ENCODE measurements at places on chromosomes 12 and 14. TPM values are rescaled to one million over a fixed set of nuclear protein-coding genes. Genes with fewer than 3 reads are reported as not detected.

DNA sequence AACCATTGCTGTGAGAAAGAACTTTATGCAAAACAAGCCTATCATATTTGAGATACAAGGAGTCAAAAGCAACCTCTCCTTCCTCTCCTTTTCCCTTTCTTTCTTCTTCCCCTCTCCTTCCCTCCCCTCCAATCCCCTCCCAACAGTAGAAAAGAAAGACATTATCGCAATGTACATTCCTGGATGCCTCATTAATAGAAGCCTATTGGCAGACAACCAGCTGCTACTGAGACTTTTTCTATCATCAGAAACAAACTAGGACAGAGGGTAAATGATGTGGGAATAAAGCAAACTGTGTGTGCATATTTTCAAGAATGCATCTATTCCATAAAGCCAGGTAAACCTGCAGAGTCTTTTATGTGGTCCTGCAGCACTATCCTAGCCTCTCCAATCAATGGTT, 237.2 kb downstream of the ITPR2 start:
- DNase-seq = no peak

The OAS2 gene
- total RNA-seq = 4.8 TPM

DNA sequence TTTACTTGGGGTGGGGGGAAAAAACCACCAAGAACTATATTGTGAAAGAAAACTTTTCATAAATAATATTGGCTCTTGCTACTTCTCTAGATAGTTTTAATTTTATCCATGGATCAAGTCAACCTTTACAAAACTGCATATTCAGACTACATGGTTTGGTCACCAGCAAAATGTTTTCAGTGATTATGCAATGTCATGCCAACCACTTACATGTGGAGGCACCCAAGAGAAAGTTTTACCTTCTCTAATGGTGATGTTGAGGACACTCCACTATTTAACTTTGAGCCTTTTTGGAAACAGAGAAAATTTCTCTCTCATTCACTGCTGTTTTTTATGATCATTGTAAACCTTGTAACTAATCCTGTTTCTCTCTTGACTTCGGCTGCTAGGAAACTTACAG, 21.6 kb downstream of the PLCZ1 start:
- no peak for DNase-seq

The TMEM253 gene
- total RNA-seq = 0.19 TPM

The IGF1 gene
- total RNA-seq = 5.8 TPM

DNA sequence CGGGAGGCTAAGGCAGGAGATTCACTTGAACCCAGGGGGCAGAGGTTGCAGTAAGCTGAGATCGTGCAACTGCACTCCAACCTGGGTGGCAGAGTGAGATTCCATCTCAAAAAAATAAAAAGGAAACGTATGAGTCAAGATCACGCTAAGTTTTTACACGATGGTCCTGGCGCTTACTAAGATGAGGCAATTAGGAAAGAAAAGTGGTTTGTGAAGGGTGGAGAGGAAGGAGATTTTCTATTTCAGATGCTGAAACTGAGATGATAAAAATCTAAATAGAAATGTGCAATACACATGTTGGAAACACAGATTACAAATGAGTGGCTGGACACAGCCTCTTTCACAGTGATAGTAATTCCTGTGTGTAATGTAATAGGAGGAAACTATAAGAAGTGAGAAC, 63.2 kb downstream of the KDM5A start:
- DNase-seq = no peak

DNA sequence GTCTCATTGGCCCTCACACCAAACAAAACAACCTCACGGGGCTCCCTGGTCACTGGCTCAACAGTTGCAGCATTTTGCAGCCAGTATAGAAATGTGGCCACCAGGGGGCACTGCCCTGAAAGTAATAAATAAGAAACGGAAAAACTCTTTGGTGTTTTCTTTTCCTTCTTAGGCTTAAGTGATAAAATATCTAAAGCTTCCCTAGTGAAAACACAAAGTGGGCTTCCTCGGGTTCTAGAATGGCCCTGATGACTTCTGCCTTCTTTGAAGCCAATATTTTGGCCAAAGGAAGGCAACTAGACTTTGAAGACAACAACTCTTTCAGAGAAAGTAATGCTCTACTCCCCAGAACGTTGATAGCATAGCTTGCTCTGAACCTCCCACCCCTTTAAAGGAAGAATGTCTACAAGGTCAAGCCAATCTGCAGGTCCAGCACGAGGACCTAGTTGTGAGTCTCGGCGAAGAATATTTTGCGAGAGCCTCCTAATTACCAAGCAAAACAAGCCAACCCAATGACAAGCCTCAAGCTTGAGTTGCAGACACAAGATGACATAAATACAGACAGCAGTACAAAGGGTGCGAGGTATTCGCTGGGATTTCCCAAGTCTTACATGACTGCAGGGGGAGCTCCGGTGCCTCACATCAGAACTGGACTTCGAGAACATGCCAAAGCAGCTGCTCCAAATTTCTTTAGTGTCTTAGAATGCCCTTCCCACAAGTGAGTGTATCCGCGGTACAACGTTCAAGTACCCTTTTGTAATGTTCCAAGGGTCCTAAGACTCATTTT, 2.6 kb downstream of the ITPK1 start:
- peak; percentile 77 for DNase-seq

The OR6C2 gene
- not detected for total RNA-seq

The GPR137C gene
- 1.2 TPM for total RNA-seq

- DNase-seq = no peak
Observed at GRCh38 chr14:88621100-88621499, 58.3 kb downstream of the ZC3H14 start.

GRCh38 chr14:80927083-80927989, 14.2 kb downstream of the CEP128 start:
- DNase-seq = no peak

The TSPAN19 gene
- total RNA-seq = 0.33 TPM

- DNase-seq = no peak
Observed at GRCh38 chr12:122894193-122895121, 1.5 kb downstream of the VPS37B start.

The MAP1LC3B2 gene
- total RNA-seq = 2.9 TPM

The ESYT1 gene
- 23.2 TPM for total RNA-seq

DNA sequence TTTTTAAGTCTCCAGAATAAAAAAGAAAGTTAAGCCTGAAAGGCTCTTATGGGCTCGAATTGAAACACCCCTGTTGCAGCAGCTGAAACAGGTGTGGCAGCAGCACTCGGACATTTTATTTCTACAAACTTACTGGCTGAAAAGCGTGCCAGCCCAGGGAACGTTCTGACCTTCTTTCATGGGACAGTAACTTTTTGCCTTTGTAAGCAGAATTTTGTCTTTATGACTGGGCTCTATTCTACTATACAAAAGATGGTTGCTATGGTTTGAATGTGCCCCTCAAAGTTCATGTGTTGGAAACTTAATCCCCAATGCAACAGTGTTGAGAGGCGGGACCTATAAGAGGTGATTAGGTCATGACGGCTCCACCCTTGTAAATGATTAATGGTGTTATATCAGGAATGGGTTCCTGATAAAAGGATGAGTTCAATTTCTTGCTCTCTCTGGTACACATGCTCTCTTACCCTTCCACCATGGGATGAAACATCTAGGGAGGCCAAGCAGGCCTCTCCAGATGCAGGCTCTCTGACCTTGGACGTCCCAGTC, 52.7 kb downstream of the PELI2 start:
- no peak for DNase-seq

DNA sequence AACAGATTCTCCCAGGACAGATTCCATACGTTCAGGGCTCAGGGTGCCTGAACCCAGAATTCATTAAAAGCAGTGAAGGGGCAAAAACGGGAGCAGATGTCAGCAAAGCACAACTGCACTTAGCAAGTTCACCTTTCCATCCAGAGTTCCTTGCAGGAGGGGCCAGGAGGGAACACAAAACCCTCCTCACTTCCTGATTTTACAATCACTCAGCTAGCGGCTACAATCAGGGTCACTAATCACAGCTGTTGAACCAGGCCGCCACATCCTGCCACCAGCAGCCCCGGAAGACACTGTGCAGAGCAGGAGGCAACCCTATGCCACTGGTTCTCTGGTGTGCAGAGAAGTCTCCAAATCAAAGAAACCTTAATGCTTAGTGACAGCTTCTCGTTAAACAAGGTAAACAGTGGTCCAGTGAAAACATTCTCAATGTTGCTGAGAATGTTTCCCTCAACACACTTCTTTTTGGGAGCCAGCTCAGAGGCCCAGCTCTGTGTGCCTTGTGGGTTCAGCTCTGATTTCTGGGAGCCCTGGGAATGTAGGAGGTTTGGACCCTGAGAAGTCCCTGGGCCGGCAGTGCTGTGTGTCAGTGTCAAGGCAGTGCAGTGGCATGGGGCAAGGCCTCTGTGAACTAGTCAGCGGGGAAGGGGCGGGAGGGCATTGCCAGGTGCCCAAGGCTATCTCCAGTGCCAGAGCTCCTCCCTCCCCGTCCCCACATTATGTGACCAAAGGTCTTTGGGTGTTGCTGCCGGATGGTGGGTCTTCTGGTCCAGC, 54.5 kb downstream of the VCPKMT start:
- no peak for DNase-seq

- no peak for DNase-seq
Observed at GRCh38 chr12:30687265-30687986, 8.2 kb downstream of the IPO8 start.

The DBX2 gene
- 0.14 TPM for total RNA-seq

The TPPP2 gene
- 1.6 TPM for total RNA-seq

DNA sequence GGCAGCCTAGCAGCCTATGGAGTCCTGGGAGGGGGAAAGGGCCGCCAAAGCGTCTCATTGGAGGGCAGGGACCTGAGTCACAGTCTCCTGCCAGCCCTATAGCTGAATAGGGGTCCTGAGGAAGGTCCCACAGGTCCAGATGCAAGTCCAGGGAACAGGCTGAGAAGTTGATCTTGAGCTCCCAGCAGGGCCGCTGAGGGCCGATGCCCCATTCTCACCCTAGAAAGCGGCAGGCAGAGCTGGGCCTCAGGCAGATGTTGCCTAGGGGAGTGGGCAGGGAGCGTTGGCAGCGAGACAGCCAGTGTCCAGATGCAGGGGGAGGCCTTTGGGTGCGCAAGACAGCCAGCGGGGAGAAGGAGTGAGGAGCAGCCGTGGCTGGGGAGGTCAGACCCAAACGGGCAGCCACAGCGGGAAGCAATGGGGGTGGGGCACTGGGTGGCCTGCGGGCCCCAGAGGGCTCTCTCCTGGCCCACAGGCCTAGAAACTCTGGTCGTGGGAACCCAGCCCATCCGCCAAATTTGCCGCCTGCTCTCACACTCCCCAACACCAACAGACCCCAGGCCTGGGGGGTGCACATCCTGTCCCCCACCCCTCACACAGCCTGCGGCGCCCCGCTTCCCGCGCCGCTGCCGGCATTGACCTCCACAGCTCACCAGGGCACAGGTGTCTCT, 1.1 kb downstream of the HDAC7 start:
- no peak for DNase-seq

DNA sequence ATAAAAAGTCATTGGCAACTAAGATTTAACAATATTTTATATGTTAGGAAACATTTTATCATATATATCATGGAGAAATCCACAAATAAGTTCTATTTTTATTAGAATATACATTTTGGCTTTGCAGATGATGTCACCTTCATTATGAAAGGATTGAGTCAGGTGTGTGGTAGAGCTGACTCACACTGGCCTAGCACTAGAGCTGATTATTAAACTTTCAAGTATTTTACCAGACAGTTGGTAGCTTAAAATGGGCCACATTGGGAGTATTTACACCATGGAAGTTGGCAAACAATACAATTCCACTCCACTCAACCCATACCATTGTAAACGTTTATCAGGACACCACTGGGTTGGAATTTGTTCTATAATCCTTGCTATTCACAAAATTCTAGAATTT, 1036.6 kb downstream of the TRHDE start:
- DNase-seq = no peak

DNA sequence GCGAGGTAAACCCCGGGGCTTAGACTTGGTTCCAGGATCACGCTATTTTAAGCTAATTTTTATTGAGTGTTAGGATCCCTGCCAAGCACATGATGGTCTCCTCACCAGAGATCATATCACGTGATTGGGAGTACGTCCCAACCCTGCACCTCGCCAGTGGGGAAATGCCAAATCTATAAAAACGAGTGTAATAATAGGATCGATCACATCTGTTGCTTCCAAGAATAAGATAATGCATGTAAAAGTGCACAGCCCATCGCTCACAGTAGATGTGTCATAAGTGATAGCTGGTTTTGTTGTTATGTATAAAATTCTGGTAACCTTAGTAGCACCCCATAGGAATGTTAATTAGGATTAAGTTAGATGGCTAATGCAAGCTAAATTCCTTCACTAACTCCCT, 581.0 kb upstream of the TMEM132C start:
- DNase-seq = no peak

DNA sequence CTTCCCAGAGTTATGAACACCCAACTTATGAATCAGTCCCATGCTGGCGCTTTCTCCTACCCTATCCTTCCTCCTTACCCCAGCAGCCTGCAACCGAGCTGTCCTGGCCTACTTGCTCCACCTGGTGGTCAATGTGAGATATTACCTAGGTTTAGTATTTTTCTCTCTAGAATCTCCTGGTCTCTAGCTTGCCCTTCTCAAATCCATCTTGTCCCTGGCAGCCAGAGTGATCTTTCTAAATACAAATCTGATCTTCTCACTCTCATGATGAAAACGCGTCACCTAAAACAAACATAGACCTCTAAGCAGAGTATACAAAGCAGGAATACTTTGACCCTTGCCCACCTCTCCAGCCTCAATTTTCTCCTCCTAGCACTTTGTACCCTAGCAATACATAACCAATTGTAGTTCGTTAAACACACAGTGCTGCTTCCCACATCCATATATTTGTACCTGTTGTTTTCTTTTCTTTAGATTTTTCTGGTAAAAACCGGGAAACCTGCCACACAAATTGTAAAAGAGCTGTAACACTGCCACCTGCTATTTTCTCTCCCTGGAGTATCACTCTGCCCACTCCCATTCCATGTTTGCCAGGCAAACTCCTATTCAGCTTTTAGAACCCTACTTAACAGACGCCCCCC, 20.0 kb upstream of the TCP11L2 start:
- peak; percentile 38 for DNase-seq

DNA sequence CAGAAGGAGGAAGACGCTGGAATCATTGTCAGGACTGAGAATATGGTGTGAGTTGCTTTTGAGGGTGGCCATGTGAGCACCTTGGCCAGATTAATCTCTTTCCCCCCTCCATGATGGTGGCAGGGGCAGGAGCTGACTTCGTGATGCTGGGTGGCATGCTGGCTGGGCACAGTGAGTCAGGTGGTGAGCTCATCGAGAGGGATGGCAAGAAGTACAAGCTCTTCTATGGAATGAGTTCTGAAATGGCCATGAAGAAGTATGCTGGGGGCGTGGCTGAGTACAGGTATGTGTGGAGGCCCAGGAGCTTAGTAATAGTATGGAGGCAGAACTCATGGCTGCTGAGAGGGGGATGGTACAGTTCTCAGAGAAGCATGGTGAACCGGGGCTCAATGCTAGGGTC, 4.3 kb downstream of the TINF2 start:
- no peak for DNase-seq

DNA sequence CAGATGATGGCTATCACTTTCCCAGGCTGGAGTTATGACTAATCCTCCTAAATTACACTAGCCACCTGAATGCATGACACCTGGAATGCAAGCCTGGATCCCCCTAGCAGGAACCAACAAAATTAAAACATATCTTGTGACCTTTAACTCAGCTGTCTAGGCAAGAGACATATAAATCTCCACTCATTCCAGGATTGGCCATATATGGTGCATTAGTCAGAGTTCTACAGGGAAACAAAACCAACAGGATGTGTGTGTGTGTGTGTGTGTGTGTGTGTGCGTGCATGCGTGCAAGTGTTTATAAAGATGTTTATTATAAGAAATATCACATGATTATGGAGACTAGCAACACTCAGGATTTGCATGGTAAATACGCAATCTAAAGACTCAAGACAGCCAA, 212.8 kb downstream of the KIF21A start:
- DNase-seq = no peak

The ABCC9 gene
- 81.8 TPM for total RNA-seq

All from left ventricle myocardium inferior (tissue), 1 donor.